ENCODE measurements at places on chromosomes 6 and 20.

GRCh38 chr20:51121272-51121671 is 98.4 kb upstream of the KCNG1 start:
- peak; percentile 61 for DNase-seq

DNA sequence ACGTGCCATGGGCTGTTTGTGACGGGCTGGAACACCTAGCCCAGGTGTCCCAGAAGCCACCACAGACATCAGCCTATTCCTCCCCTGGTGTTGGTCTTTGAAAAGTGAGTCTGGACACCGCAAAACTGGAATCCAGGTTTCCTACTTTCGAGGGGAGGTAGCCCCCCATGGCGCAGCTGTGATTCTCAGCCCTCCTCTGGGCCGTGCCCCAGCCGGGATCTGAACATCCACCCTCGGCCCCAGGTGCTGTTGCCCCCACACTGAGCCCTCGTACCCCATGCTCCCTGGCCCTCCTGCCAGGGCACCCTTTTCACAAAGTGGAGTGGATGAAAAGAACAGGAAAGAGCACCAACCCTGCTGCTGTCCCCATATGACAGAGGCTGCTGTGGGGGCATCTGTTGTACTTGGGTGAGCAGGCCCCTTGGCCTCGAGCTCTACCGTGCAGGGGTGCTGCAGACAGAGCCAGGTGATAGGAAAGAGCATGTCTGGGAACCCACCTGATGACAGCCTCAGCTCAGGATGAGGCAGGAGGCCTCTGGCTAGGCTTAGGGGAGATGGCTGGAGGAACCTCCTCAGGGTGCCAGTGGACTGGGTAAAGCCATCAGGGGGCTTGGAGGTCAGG is 18.8 kb upstream of the MAS1L start:
- DNase-seq: no peak

- DNase-seq: peak; percentile 52
Measured at GRCh38 chr6:5525209-5525608, 263.9 kb downstream of the FARS2 start.

DNA sequence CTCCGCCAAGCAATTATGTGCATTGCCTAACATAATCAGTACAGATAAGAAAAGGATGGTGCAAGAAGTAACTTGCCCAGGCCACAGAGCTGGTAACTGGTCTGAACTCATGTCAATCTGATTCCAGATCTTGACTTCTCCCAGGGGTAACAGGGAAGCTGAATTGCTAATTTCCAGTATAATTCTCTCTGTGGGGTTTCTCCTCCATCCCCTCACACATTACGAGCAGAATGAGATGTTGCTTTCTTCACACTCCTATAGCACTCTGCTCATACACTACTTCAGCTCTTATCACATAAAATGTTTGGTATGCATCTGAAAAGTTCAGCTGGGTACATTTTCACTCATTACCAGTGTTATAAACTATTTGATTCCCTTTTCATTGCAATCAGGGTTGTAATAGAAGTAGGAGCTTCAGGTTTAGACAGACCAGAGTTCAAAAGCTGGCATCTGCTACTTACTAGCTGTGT is 24.0 kb upstream of the LRRC1 start:
- DNase-seq: peak; percentile 27

GRCh38 chr6:136564180-136564579 is 14.0 kb upstream of the MAP7 start:
- no peak for DNase-seq

DNA sequence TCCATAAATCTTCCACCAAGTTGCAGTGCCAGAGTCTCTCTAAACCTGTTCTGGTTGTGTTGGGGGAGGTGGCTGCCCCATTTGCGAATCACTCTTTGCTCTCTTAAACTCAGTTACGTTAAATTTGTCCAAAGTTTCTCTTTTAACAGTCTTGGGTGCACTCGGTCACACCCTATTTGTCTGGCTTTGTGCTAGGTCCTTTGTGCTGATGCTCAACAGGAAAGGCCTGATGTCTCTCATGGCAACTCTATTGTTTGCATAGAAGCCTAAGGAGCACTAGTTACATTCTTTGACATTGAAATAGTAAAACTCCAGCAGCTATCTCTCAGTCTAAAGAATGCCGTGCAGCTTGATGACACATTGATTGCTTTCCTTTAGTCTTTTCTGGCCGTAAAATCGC is 105.1 kb downstream of the TRMT11 start:
- no peak for DNase-seq

GRCh38 chr6:158793432-158793831 is 25.7 kb downstream of the EZR start:
- peak; percentile 35 for DNase-seq

- no peak for DNase-seq
Measured at GRCh38 chr6:41455818-41456217, 90.4 kb upstream of the FOXP4 start.

Measured in umbilical cord (tissue), 2 donors.